ENCODE measurements at places on chromosomes 6 and 20.

DNA sequence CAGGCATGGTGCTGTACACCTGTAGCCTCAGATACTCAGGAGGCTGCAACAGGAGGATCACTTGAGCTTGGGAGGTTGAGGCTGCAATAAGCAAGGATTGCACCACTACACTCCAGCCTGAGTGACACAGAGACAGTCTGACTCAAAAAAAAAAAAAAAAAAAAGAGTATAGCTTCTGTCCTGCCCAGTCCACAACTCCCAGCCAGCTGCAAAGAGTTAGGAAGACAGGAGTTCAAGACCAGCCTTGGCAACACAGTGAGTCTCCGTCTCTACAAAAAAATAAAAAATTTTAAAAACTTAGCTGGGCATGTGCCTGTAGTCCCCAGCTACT is 28.3 kb upstream of the TLDC2 start:
- peaks cover 7% of the 10 kb centered on the region for H3K27me3 ChIP-seq
- no peak overlapping the region for H3K4me3 ChIP-seq
- H3K4me1 ChIP-seq = peaks cover 26% of the 10 kb centered on the region
- H3K27ac ChIP-seq = no peak overlapping the region
- DNase-seq = no peak
- H3K36me3 ChIP-seq = peaks cover 39% of the 10 kb centered on the region

DNA sequence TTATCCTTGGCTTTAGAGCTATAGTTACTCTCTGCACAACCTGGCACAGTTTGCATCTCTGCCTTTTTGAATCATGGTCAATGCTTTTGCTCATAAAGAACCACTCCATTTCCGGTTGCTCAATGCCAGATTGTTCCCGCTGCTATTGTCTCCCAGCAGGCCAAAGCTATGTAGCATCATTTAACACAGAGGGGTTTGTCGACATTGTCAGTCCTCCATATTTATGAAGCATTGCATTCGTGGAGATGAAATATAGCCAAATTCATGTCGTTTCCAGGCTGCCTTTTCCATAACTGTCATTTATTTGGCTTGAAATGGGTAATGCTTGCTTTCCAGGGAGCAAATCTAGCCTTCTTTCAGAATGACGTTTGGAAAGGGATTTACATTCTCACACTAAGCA is 598.8 kb downstream of the EPHA7 start:
- H3K27ac ChIP-seq = no peak overlapping the region
- H3K4me1 ChIP-seq = no peaks in the 10 kb centered on the region
- peaks cover 3% of the 10 kb centered on the region for H3K27me3 ChIP-seq
- H3K4me3 ChIP-seq = no peak overlapping the region
- H3K36me3 ChIP-seq = no peaks in the 10 kb centered on the region

DNA sequence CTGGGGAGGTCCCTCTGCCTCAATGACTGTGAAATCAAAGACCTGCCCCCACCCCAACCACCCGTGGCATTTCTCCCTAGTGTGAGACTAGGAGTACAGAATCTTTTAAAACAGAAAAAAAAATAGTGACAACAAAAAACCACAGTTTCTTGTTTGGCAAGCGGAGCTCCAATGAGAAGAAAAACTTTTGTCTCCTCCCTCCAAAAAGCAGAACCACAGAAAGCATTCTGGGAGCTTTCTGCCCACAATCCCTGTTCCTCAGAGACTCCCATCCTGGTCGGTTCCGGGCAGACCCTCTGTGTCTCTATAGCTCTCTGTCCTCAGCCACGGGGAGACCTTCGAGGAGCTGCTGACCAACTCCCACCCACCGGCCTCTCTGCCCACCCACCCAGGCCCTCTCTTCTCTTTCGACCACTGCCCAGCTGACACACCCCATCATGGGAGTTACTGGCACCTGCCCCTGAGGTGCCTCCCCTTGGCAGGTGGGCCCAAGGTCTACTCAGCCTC is 4.9 kb downstream of the PREX1 start:
- H3K4me3 ChIP-seq = no peak overlapping the region
- DNase-seq = no peak
- no peaks in the 10 kb centered on the region for H3K27me3 ChIP-seq
- peaks cover 5% of the 10 kb centered on the region for H3K36me3 ChIP-seq
- no peak overlapping the region for H3K27ac ChIP-seq

DNA sequence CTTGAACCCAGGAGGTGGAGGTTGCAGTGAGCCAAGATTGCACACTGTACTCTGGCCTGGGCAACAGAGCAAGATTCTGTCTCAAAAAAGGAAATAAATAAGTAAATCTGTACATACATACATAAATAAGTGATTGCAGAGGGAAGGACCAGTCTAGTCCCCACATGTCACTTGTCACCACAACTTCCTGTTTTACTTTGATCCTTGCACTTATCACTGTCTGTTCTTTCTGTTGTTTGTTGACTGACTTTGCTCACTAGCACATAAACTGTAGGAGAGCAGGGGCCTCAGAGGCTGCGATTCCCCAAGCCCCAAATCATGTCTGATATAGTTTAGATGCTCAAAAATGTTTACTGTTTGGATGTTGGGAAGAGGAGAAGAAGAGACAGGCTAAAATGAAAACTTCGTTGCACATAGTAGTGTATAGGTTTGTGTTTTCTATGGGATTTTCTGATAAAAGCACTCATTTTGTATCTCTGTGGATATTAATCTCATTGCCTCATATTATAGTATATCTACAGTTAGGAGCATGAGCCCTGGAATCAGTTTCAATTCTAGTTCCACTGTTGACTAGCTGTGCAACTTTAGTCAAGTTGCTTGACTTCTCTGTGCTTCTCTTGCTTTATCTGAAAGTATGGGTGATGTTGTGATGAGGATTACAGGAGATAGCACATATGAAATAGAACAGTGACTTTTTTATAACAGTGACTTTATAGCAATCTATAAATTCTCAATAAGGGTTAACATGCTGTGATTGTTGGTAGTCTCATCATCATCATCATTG is 165.0 kb downstream of the TBC1D7 start:
- DNase-seq = no peak
- peaks cover 6% of the 10 kb centered on the region for H3K27me3 ChIP-seq
- H3K27ac ChIP-seq = no peak overlapping the region
- H3K4me1 ChIP-seq = peaks cover 37% of the 10 kb centered on the region

DNA sequence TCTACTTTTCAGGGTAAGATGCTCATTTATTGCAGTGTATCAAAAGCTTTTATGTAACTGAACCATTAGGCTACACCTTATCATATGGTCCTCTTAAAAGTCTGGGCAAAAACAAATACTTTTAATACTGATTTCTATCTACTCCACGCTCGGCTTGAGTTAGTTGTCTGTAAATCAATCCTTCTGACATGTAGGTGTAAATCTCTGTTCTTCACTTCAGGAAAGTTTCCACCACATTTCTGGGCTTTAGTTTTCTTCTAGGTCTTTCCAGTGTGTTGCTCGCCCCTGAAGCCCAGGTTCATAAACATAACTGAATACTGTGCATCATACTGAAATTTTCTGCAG is 89.2 kb upstream of the RNF217 start:
- H3K4me1 ChIP-seq = peaks cover 7% of the 10 kb centered on the region
- DNase-seq = no peak
- H3K4me3 ChIP-seq = no peak overlapping the region
- peaks cover 2% of the 10 kb centered on the region for H3K27me3 ChIP-seq
- peak overlapping the region; percentile 76 for H3K27ac ChIP-seq
- H3K36me3 ChIP-seq = no peaks in the 10 kb centered on the region

GRCh38 chr20:57069442-57069841 is 197.0 kb downstream of the BMP7 start:
- peak overlapping the region; percentile 34 for H3K4me3 ChIP-seq
- DNase-seq = no peak
- peaks cover 66% of the 10 kb centered on the region for H3K4me1 ChIP-seq
- H3K36me3 ChIP-seq = no peaks in the 10 kb centered on the region
- peaks cover 32% of the 10 kb centered on the region for H3K27me3 ChIP-seq

- peaks cover 4% of the 10 kb centered on the region for H3K27me3 ChIP-seq
- H3K27ac ChIP-seq = no peak overlapping the region
- H3K4me1 ChIP-seq = no peaks in the 10 kb centered on the region
Observed at GRCh38 chr6:154615483-154616025, 105.1 kb upstream of the CNKSR3 start.

GRCh38 chr6:157629220-157629619 is 193.8 kb upstream of the SNX9 start:
- no peak overlapping the region for H3K4me3 ChIP-seq
- no peaks in the 10 kb centered on the region for H3K27me3 ChIP-seq

GRCh38 chr6:148538261-148539190 is 195.9 kb downstream of the SASH1 start:
- H3K27me3 ChIP-seq = no peaks in the 10 kb centered on the region
- H3K36me3 ChIP-seq = peaks cover 75% of the 10 kb centered on the region

Data from nephron progenitor cell (in vitro differentiated cells).